ENCODE measurements at places on chromosomes 5 and 9.

GRCh38 chr5:24208686-24209106, 436.1 kb downstream of the CDH10 start:
- no peak for DNase-seq

- no peak for DNase-seq
These were observed 25.7 kb downstream of the PCDHGC5 start for GRCh38 chr5:141514330-141515133.

DNA sequence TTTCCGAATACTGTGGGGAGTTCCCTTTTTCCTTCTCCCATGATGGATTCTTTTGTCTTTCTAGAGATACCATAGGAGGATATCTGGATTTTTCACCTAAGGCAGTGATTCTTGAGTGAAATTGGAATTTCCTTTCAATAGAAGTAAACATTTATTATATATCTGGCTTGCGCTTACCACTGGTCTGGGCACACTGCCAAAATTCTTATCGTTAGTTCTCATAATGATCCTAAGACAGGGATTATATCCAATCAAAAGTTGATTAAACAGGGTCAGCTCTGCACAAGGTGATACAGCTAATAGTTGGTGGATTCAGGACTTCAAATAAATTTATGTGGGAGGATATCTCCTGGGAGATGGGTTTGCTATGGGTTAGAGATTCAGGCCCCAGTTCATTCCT, 9.6 kb downstream of the TLE4 start:
- peak; percentile 59 for DNase-seq

- DNase-seq: no peak
These were observed 84.3 kb upstream of the TAF11L2 start for GRCh38 chr5:17413691-17414090.

DNA sequence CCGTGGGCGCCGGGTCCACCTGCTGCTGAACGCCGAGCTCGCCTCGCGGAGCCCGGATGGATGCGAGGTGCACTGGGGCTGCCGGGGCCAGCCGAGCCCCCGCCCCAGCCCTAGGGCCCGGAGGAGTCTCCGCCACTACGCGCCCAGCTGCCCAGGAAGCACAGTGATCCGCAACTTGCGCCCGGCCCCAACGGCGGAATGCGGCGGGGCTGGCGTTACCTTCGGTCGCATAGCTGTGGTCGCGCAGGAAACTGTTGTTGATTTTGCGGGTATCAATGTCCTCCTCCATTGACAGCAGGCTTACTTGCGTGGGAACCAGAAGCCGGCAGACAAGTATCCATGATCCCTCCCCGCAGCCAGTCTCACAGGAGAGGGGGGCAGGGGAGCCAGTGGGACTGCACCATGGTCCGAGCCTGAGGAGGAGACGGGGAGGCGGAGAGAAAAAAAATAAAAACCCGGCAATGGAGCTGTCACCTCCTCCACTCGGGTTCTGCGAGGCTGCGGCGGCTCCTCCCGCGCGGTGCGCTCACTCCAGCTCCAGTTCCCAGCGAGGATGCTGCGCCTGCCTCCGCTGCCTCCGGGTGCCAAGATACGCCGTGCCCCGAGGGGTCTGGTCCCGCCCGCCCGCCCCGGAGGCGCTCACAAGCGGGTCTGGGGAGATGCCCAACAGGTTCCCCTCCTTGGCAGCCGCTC, 628 bp downstream of the PPP2R2B start:
- DNase-seq: no peak

GRCh38 chr5:1538276-1538675, 14.5 kb upstream of the LPCAT1 start:
- no peak for DNase-seq

GRCh38 chr9:97332993-97333392, 25.5 kb downstream of the CCDC180 start:
- no peak for DNase-seq

- peak; percentile 85 for DNase-seq
These were observed 10.3 kb upstream of the FBXL7 start for GRCh38 chr5:15489571-15490235.

DNA sequence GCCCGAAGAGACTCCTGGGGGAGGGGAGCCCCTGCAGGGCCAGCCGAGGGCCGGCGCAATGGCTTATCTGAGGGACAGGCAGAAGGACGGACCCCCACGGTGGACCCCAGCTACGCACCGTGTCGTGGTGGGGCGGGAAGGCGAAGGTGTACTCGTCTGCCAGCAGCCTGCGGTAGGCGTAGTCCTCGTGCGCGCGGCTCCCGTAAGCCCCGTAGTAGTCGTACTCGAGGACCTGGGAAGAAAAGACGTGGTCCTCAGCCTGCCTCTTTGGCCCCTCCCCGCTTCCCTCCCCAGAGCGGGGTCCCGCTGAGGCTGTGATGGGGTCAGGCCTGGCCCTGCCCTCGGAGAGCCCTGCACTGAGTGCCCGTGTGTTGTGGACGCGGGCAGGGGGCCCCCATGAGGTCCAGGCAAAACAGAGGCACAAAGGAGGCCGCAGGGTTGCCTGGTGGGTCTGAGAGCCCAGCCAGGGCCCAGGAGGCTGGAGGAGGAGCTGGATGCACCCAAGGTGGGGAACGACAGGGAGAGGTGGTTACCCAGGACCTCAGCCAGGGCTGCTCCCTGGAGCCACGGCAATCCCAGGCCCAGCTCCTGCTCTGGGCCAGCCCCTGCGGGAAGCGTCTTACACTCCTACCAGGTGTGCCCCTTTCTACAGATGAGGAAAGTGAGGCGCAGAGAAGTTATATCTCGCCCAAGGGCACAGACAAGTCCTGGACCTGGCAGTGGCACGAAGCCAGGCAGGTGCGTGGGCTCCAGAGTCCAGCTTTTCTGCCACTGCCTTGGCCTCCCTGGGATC, 35.2 kb downstream of the SARDH start:
- DNase-seq: no peak

DNA sequence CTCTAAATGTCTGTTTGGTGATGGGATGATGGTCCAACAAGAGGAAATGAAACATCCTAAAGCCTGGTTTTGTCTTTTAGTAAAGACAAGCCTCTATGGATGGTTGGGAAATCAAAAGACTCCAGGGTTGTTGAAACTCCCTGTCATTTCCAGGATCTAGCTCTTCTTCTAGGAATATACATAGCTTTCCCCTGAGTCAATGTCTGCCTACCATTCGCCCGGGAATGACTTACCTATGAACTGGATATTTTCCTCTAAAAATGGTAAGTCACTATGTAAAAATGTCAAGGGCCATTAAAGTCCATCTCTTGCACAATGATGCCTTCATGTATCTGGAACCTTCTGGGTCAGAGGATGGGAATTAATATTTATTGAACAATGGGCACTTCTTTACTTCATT, 11.1 kb upstream of the KIF12 start:
- DNase-seq: peak; percentile 75

DNA sequence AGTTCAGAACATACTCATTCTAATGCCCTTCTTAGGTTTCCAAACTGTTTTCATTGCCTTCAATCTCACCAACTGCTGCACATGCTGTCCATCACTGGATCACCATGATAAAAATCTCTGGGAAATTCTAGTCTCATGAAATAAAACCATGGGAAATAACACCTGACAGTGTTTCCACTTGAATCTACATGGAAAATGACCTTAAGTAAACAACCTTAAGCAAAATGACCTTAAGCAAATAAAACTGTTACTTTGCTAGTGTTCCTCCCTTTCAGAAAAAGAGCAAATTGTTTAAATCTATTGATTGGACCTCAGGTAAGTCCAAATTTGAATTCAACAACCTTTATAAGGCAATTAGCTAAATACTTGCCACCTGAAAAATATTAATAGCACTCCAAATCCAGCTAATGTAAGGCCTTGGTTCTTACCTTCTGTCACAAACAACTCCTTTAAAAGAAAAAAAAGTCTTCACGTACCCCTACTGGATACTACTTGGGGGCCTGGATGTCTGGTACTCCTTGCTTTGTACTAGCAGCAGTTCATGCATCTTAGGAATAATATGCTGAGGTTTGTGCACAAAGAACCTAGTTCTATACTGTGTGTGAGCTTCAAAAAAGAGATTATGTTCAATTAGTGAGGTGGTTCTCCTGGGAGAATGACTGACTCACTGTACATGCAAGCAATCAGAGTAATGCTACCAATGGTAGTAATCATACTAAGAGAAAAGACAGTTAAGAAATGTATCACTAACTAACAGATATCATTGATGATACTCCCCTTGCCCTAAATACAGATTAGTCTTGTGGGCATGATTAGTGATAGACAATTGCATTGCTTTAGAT, 630.4 kb downstream of the PSAT1 start:
- no peak for DNase-seq

GRCh38 chr9:2984491-2984890, 140.6 kb upstream of the PUM3 start:
- peak; percentile 45 for DNase-seq

DNA sequence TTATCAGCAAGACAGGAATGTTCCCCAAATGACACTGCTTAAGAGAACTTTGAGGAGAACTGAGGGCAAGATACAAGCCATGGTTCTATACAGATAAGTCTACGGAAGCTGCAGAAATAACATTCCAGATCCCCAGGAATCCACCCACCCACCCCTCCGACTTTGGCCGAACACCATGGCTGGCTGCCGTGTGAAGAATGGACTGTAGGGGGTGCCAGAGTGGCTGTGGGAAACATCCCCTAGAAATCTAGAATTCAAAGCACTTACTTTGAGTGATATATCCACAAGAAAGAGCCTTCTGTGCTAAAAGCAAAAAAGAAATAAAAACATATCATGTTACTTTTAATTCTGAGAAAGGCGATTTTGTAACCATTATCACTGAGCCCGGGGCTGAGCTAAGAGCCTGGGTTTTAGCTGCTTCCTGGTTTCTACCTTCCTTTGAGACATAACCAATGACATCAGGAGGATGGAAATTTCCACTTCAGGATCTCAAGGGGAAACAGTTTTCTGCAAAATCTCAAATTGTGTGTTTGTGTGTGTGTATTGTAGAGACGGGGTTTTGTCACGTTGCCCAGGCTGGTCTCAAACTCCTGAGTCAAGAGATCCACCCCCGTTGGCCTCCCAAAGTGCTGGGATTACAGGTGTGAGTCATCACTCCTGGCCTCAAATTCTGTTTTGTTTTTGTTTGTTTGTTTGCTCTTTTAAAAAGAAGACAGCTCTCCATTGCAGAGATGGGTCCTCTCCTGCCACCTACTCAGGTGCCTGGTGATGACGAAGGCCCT, 36.4 kb downstream of the GGTA1 start:
- no peak for DNase-seq

DNA sequence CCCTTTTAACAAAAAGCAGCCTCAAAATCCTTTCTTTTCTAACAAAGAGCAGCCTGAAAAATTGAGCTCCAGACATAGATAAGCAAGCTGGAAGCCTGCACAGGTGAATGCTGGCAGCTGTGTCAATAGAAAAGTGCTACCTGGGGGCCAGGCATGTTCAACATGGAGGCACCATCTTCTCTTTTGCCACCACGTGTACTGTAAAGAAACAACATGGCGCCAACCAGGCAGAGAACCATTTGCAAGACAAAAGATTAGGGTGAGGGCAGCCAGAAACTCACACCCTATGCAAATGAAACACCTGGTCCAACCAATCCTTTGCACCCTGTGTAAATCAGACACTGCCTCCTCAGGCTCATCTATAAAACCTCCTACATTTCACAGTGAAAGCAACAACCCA, 96.0 kb downstream of the ACTL7B start:
- DNase-seq: no peak

DNA sequence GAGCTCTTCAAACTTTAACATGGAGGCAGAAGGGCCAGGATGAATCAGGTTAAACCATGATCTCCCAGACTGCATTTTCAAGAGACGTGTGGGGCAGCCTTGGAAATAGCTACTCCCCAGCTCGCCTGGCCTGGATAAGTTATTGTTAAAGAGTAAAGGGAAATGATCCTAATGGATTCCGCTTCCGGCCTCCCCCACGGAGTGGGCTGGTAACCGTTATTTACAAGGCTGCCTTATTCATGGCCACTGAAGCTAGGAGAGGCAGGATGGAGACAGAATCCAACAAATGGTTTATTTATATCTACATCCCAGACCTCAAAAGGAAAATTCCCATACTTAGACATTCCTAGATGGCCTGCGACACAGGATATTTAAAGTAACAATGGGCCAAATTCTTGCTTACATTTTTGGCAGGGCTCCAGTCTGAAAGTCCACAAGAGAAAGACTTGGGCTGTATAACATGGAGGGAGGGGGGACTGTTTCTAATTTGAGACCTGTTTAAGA, 27.9 kb downstream of the SPRY4 start:
- no peak for DNase-seq

DNA sequence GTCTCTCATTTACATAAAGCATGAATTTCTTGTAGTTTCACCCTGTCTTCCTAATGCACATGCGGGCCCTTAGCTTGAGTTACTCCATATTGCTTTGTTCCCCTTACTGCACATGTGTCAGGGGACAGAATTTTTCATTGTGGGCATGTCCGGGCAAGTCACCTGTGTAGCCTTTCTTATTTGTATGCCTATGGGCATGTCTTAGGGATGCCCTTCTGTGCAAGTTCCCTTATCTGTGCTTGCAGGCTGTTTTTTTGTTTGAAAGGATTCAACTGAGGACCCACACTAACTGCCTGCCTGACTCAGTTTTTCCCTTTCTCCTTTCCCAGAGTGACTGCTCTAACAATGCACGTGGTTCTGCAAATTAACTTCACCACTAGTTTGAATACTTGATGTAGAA, 161.7 kb downstream of the YTHDC2 start:
- no peak for DNase-seq

DNA sequence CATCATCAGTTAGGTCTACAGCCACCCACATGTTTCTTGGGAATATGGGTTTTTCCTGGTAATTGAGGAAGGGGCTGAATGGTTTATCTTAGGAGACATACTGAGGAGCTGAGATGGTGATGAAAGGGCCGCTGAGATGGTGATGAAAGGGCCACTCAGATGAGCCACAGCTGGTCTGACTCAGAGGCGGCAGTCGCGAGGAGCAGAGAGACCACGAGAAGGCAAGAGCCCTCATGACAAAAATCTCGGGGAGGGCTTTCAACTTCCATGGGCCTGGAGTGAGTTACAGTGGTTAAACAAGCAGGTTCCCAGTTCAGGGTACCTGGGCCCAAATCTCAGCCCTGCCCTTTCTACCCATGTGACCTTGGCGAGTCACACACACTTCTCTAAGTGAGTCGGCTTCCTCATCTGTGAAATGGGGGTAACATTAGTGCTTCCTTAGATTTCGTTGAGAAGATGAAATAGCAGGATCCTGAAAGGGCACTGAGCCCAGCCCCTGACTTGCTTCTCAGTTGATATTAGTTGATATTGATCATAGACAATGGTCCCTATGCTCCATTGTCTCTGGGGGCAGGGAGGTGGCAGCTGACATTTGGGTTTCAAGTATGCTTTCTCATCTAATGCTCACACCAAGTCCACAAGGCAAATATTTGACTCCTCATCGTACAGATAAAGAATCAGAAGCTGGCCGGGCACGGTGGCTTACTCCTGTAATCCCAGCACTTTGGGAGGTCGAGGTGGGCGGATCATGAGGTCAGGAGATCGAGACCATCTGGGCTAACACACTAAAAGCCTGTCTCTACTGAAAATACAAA, 169.5 kb downstream of the RGS3 start:
- DNase-seq: no peak

GRCh38 chr5:62296998-62297397, 9.0 kb upstream of the KIF2A start:
- no peak for DNase-seq

DNA sequence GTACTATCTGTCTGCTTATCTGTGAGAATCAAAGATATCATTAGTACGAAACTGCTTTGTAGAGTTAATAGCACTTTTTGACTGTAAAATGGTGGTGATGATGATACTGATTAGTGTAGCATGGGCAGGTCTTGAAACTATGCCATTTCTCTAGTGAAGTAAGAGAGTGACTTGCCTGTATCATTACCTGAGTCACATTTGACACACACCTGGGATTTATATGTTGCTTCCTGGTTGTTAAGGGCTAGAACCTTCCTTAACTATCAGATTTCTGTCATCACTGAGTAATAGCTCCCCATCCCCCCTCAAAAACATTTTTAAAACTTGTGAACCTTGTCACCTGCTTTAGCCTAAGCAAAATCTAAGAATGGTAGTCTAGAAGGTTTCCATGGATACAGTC, 135.6 kb upstream of the RORB start:
- no peak for DNase-seq
